ENCODE measurements at places on chromosomes 3 and 15.

GRCh38 chr3:66856533-66856932 lies 141.6 kb upstream of the KBTBD8 start:
- no peak for DNase-seq

GRCh38 chr3:40660554-40660953 lies 135.8 kb downstream of the ZNF621 start:
- no peak for DNase-seq

GRCh38 chr3:68136411-68136810 lies 482.0 kb upstream of the SUCLG2 start:
- no peak for DNase-seq

DNA sequence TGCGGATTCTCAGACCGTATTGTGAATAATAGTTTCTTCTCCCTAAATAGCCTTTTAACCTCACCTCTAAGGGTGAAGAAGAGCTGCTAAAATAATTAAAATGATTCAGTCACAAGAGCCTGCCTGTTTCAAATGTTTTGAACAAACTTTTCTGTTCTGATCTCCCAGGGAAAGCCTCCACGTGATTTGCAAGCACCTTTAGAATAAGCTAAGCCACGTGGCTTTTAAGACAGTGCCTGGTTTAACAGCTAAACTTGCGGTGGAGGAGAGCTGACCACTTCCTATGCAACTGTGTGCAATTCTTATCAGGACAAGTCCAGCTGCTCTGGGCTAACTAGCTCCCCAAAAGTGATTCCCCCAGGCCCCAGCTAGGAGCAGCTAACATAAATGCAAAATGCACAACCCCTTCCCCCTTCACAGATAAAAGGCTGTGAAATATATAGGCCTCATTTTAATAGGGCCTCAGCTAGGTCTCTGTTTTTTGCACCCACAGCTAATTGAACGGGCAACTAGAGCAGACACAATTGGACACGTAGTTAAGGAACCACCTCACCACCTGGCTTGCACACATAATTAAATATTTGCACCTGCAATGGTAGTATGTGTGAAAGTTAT lies 401.2 kb upstream of the NR2F2 start:
- DNase-seq = no peak

- DNase-seq = no peak
Measured at GRCh38 chr15:31605467-31605931, 278.9 kb downstream of the KLF13 start.

DNA sequence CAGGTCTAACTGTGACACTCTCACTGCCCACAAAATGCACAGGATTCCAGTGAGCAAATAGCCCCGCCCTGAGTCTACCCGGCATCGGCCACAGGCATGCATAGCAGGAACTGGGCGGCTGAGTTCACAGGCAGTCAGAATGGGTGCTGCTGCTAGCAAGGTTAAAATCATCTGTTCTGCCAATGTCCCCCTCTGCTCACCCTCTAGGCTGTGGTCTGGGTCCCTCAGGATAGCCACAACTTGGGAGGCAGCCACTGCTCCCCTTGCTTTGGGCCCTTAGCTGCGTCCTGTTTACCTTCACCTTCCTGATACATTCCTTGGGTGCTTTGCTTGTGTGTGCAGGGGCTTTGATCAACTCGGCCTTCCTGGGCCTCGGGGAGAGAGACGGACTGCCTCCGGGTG lies 232.9 kb upstream of the RGMA start:
- DNase-seq = no peak

- DNase-seq = no peak
Measured at GRCh38 chr3:119600732-119601131, 3.0 kb downstream of the PLA1A start.

- no peak for DNase-seq
Measured at GRCh38 chr3:61648481-61648880, 87.1 kb downstream of the PTPRG start.

DNA sequence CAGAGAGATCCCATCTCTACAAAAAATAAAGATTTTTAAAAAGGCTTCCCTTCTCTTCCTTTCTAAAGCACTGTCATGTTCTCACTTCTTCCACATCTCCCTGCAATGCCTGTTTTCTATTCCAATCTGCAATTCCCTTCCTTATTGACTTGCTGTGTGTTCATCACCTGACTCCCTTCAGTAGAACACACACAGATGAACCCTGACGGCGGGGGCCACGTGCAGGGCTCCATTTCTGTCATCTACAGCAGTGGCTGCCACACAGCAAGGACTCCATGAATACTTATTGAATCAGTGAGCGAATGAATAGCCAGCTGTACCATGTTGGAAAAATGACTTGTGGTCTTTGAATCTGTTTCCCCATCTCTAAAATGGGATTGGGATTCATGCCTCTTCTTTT lies 26.1 kb downstream of the BHLHE40 start:
- no peak for DNase-seq

DNA sequence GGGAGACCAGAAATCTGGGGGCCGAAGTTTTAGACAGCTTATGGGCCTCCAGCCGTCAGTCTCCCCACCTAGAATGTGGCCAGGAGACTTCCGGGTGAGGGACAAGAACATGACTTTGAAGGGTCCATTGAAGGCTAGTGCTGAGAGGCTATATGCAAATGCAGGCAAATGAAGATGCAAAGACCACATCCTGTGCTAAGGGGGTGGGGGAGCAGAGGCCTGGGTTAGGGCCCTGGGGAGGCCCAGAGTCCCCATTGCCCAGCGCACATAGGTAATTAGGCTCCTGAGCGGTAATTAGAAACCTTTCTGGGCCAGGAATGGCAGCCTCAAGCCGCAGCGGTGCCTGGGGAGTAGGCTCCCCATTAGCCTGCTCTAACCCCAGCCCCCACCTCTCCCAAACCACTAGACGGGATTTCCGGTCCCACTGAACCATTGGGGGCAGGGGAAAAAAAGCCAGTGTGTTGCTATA lies 6.8 kb downstream of the CSK start:
- DNase-seq = no peak

DNA sequence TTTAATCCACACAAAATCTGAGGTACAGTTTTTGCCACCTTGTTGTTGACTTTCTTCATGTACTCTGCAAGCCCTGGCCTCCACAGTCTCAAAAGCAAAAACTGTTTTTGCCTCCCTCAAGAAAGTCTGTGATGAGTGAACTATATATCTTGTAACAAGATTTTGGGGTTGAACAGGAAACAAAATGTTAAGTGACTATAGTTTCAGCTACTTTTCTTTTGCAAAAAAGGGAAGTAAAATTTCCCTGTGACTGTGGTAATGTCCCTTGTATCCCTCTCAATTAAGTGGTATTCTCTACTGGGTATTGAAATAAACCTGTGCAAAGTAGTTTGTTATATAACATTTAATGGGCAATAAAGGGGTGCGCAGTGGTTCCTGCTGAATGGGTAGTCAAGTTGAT lies 21.3 kb upstream of the SCAANT1 start:
- DNase-seq = no peak

GRCh38 chr3:134516905-134517304 lies 31.0 kb downstream of the CEP63 start:
- peak; percentile 28 for DNase-seq

- no peak for DNase-seq
Measured at GRCh38 chr3:17546500-17547255, 195.8 kb downstream of the TBC1D5 start.

GRCh38 chr15:65062726-65063125 lies 5.1 kb downstream of the RASL12 start:
- DNase-seq = no peak

DNA sequence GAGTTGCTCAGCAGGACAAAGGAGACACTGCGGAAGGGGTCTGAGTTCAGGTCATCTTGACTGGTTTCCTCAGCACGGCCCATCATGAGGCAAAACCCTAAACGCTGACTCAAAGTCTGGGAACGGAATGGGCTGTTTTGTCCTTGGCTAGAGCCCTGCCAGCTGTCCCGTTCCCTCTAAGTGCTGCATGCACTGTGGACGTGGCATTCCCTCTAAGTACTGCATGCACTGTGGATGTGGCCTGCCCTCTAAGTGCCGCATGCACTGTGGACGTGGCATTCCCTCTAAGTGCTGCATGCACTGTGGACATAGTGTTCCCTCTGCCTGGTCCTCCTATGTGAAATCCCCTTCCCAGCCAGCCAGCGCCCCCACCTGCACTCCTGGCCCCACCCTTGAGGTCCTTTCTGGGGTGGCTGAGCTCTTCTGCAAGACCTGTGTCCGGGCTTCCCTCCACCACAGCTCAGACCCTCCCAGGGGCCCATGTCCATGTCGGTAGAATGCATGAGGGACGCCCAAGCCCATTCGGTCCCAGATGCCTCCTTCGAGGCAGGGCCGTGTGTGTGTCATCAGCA lies 36.7 kb downstream of the TM2D3 start:
- DNase-seq = no peak

- DNase-seq = no peak
Measured at GRCh38 chr3:190131329-190131728, 10.6 kb upstream of the P3H2 start.

GRCh38 chr3:53672981-53673380 lies 173.2 kb downstream of the CHDH start:
- no peak for DNase-seq

DNA sequence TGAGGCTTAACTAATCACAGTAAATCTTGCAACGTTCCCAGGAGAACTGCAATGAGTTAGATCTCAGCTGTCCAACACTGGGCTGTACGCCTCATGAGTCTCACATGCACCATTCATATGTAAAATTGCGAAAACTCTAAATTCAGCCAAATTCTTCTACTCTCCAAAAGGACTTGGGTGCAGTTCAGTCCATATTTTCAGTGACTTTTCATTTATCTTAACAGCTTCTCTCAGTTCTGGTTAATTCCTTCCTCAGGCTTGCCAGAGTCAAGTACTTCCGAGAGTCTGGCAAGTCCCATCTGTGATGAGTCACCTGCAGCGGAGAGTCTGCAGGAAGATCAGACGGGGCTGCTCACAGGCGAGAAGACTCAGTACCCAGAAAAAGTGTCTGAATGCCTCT lies 11.5 kb downstream of the CCDC80 start:
- DNase-seq = peak; percentile 52

DNA sequence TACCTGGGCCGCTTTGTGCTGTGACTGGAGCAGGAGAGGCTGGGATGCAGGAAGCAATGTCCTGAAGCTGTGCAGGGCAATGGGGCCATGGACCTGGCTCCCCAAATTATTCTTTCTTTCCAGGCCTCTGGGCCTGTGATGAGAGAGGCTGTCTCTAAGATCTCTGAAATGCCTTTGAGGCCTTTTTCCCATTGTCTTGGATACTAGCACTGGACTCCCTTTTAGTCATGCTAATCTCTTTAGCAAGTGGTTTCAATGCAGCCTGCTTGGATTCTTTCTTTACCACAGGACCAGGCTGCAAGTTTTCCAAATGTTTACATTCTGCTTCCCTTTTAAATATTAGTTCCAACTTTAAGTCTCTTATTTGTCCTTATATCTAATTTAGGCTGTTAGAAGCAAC lies 64.8 kb upstream of the SGO1 start:
- no peak for DNase-seq

DNA sequence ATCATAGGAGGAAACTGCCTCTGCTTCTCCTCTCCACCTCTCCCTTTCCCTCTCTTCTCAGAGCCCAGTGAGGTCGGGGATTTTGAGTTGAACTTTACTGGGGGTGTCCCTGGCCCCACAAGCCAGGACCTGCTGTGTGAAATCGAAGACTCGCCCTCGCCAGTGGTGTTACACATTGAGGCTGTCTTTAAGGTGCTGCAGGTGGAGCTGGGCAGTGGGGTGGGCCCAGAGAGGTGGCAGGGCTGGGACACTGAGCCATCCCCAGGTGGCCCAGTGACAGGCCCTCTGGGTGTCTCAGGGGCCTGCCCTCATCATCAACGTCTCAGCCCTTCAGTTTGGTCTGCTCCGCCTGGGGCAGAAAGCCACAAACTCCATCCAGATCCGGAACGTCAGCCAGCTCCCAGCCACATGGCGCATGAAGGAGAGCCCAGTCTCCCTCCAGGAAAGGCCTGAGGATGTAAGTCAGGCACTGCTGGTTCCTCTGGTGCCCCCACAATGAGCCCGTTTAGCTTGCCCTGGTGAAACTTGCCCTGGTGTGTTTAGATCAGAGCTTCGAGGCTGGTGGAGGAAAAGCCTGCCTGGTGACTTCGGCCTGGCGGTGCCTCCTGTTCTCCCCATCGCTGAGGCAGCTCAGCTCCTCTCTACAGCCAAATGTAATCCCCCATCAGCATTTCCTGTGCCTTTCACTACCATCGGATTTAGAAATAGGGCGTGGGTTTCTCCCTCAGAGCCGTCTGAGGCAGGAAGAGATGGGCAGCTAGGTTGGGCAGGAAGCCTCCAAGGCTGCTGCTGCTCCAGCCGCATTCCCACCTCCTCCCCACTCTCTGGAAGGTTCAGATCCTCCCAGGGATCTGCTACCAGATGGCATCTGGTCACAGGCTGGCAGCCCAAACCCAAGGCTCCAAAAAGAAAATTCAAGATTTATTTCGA lies 39.2 kb downstream of the ACAA1 start:
- DNase-seq = no peak

DNA sequence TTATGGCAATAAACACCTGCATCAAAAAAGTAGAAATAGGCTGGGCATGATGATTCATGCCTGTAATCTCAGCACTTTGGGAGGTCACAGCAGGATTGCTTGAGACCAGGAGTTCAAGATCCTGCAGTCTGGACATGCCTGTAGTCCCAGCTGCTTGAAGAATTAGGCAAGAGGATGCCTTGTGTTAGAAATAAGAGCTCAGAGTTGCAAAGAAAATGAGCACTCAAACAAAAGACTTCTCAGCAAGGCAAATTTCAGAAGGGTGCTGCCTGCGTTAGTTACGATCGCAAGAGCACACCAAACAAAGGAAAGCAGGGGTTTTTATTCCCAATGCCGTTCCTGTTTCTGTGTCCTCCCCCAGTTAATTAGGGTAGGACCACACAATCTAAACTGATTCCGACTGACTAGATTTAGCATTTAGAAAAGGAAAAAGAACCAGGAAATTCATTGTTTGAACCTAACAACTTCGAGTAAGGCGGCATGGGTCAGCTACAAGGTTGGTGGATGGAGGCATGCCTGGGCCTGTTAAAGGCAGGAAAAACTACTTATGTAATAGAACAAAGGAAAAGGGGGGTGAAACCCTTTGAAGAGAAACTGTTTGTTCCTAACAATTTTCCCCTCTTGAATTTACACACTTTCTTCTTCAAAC lies 55.5 kb downstream of the DLG1 start:
- DNase-seq = no peak

- DNase-seq = no peak
Measured at GRCh38 chr3:118298133-118298532, 736.5 kb downstream of the IGSF11 start.

GRCh38 chr3:53274938-53275605 lies 19.2 kb upstream of the TKT start:
- no peak for DNase-seq

DNA sequence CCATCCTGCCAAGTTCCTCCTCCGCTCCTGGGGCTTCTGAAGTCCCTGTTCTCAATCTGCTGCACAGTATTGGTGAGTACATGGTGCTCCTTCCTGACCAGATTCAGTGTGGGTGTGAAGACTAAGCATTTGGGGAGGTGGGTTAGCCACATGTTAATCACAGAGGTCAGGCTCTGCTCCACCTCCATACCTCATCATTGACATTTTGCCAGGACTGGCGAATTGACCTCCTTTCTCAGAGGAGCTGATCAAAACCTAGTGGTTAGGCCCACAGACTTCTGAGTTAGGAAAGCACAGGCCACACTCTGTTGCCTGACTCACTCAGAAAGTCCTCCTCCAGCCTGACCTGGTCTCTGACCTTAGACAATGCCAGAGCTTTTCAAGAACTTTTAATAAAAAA lies 8.4 kb upstream of the RPS17 start:
- no peak for DNase-seq

Data from DMS 273 treated with DMSO at 0.1 percent for 48 hours (cell line).